ENCODE measurements at places on chromosomes 6 and 20.

GRCh38 chr6:89954721-89955148 is 60.5 kb downstream of the GJA10 start:
- DNase-seq = no peak

DNA sequence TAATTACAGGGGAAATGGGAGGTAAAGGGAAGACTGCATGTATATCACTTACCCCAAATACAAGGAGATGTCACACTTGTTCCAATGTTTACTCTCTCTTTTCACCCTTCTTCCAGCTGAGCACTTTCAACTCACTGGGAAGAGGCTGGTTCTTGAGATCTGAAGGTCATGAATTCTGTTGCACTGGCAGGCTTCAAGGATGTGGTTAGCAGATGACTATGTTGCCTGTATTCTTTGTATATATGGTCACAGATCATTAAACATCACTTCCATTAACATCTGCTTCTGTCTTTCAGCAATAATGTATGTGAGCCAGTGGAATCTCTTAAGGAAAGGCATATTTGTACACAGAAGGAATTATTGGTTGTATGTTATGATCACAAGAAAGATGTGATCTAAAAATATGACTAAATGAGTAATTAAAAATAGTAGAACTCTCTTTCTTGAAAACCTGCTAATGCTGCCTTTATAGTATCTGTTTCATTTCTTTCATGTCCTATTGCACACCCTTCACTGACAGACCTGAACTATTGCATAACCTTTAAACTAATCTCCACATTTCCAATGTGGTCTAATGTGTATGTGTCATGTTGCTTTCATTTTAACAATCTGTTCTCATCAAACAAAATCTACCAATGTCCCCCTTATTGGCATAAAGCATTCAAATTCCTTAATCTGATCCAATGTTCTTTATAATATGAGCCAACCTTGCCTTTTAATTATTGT is 131.4 kb upstream of the EPHA7 start:
- no peak for DNase-seq

GRCh38 chr6:149194820-149195558 is 122.5 kb upstream of the TAB2 start:
- DNase-seq = no peak

GRCh38 chr20:57536120-57536708 is 11.3 kb upstream of the CTCFL start:
- DNase-seq = no peak

GRCh38 chr6:124812067-124812466 is 150.2 kb upstream of the RNF217 start:
- DNase-seq = no peak

GRCh38 chr6:157631412-157631811 is 191.6 kb upstream of the SNX9 start:
- DNase-seq = no peak

- no peak for DNase-seq
These were observed 201.1 kb downstream of the SAMD5 start for GRCh38 chr6:147709396-147710272.

DNA sequence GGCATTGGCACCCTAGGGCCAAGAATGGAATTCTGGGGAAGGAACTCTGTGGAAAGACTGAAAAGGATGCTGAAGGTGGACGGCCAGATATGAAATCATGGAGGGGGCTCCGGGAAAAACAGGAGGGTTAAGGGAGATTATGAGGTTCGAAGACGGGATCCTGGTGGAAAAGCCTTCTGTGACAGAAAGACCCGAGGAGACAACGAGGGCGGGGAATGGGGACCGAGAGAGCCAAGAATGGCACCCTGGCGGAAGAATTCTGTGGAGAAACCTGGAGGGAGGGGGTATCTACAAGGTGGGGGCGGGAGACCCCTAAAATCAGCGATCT is 426 bp downstream of the TRMT6 start:
- DNase-seq = no peak

GRCh38 chr6:20025681-20026080 is 186.6 kb downstream of the MBOAT1 start:
- DNase-seq = no peak

DNA sequence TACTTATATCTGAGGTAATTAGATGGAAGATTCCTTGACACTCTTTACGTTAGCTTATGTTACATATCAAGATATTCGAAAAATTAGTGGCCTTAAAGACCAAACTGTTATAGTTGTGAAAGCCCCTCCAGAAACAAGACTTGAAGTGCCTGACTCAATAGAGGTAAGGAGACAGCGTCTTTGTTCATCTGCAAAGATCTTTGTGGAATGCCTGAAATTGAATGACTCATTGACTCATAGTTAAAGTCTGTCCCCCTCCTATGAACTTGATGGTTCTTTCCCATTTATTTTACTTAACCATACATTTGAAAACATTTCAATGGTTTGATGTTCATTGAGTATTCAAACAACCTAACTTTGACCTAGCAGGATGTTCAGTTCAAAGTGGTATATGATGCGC is 47.6 kb upstream of the CDKAL1 start:
- DNase-seq = no peak

- DNase-seq = no peak
These were observed 116.1 kb upstream of the TRAF3IP2 start for GRCh38 chr6:111721753-111722154.

DNA sequence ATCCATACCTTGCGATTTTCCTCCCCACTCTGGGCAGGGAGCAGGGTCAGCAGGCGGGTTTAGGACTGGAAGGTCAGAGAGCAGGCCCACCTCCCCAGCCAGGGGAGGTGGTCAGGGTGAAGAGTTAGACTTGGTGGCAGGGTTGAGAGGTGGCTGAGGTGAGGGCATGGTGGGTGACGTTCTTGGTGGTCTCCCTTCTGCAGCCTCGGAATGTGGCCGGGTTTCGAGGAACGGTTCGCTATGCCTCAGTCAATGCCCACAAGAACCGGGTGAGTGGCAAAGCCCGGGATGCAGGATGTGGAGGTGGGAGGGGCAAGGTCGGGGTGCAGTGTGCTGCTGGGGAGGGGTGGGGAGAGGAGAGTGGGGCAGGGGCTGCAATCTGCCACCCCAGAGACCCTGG is 11.6 kb downstream of the TTBK1 start:
- no peak for DNase-seq

- DNase-seq = no peak
These were observed 22.8 kb downstream of the CST5 start for GRCh38 chr20:23856736-23857135.

GRCh38 chr6:163260111-163260895 is 154.2 kb upstream of the QKI start:
- DNase-seq = no peak

- DNase-seq = no peak
These were observed 166.6 kb downstream of the ARID1B start for GRCh38 chr6:156943816-156944215.

DNA sequence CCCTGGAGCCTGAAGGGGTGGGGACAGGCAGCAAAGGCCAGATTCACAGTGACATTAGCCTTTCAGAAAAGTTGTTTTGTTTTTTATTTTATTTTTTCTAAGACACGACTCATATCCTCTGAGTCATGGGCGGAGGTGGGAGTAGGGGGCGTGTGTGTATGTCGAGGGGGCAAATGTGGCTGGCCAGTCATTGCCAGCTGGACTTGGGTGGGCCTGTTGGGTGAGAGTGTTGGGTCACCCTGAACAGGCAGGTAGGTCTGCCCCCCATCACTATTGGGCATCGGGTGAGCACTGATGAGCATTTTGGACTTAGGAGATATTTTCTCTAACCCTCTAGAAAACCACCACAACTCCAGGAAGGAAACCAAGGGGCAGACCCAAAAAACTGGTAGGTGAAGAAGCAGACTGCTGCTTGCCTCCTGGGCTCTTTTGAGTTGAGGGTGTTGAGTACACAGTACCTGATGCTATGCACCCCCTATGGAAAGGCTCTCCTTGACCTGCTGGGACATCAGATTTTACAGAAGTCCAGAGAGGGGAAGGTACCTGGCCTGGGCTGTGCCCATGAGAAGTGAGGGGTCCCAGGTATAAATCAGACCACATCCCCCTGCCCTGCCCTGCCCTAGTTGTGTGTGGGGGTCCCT is 5.6 kb downstream of the SMIM29 start:
- DNase-seq = no peak

DNA sequence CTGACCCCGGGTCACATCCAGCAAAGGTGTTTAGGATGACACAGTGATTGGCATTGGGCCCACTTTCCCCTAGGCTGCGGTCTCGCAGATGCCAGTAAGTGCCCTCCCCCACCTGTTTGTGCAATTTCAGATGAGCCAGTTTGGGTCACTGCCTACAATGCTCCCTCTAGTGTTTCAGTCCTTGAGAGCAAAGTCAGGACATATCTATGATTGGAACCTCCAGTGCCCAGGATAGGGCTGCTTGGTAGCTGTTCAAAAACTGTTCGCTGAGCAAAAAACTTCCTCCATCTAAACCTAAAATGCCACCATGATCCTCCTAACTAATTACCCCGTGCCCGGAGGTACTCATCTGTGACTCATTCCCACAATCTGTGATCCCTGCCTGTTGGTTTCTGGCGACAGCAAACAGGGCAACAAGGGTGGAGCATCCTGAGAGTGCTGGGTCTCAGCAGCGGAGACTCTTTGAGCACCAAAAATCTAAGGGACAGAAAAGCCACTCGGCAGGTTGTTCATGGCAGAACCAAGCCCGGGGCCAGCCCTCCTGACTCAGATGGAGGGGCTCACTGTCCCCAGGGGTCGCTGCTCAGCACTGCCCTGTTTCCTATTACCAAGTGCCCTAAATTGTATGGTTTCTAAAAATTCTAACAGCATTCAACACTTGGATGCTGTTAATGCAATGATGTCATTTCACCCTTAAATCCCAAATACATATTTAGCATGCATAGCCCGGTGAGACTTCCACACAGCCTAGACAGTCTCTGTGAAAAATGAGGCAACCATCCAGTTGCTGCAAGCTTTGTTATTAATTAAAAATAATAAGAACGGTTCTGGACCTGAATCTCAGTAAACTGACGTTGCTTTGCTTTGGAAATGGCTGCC is 5.0 kb downstream of the VSX1 start:
- no peak for DNase-seq

DNA sequence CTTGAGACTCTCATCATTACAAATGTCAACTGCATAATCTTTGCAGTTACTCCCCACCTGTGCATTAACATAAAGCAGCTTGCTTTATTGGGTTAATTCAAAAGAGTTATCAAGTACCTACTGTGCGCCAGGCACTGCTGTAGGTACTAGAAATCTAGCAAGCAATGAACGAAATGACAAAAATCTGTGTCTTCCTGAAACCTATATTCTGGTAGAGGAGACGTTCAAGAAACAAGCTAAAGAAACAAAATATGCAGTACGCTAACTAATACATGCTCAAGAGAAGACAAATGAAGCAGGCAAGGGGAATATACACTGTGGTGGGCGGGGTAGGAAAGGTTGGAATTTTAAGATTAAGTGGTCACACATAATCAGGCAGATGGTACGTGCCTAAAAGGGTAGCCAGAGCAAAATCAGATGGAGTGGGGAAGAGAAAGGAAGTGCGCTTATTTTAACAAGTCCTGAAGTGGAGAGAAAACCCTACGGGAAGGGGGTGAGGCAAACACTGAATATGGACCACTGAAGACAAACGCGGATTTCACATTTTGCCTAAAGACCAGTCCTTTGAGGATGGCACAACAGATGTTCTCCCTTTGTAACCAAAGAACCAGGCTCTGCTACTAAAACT is 1.2 kb downstream of the ELOVL2 start:
- no peak for DNase-seq

GRCh38 chr6:133740816-133741215 is 148.1 kb upstream of the TCF21 start:
- no peak for DNase-seq

GRCh38 chr6:139297921-139298320 is 6.1 kb upstream of the TXLNB start:
- no peak for DNase-seq

DNA sequence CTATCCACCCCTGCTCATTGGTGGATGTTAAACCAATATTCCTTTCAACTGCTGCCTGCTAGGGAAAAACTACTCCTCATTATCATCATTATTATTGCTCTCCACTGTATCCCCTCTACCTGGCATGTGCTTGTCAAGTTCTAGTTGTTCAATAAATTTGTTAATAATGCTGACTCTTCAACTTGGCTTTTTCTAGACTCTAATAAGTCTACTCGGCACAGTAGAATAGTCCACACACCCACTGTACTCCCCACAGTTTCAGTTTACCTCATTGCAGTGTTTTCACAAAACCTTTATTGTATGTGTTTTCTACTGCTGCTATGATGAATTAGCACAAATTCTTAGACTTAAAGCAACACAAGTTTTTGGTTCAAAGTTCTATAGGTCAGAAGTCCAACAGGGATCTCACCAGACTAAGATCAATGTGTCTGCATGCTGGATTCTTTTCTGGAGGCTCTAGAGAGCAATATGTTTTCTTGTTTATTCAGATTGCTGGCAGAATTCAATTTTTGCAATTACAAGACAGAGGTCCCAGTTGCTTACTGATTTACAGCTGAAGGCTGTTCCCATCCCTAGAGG is 13.1 kb downstream of the BTN3A1 start:
- DNase-seq = no peak

GRCh38 chr6:166713434-166714186 is 86.6 kb upstream of the RPS6KA2 start:
- no peak for DNase-seq

Data from stimulated activated CD4-positive, alpha-beta T cell treated with anti-CD3 and anti-CD28 coated beads, Interleukin-15, amount 100 ng/mL, for 1 hour (primary cell).